BJ (cell line): ENCODE measurements at places on chromosomes 2 and 18.

- DNase-seq: no peak
Measured at GRCh38 chr18:27695503-27695902, 481.4 kb downstream of the CDH2 start.

GRCh38 chr2:128584296-128584890, 265.7 kb upstream of the HS6ST1 start:
- DNase-seq: peak; percentile 84

DNA sequence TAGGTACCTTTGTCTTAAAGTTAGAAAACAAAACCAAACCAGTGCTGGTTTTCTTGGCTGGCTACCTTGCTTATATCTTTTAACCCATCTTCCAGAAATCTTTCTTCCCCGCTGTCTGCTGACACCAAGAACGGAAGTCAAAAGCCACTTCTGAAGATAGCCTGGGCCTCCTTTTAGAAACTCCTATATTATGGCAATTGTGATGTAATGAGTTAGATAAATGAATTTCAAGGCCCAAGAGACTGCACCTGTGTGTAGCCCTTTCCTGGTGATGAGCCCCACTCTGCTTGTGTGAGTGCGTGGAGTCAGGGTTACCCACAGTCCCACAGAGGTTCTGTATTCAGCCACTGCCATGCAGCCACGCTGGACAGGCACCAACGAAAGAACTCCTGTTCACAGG, 60.7 kb downstream of the ARMC9 start:
- DNase-seq: no peak

- DNase-seq: no peak
Measured at GRCh38 chr2:88683160-88684021, 8.1 kb upstream of the RPIA start.

- DNase-seq: no peak
Measured at GRCh38 chr2:216594081-216594480, 39.1 kb upstream of the IGFBP2 start.

DNA sequence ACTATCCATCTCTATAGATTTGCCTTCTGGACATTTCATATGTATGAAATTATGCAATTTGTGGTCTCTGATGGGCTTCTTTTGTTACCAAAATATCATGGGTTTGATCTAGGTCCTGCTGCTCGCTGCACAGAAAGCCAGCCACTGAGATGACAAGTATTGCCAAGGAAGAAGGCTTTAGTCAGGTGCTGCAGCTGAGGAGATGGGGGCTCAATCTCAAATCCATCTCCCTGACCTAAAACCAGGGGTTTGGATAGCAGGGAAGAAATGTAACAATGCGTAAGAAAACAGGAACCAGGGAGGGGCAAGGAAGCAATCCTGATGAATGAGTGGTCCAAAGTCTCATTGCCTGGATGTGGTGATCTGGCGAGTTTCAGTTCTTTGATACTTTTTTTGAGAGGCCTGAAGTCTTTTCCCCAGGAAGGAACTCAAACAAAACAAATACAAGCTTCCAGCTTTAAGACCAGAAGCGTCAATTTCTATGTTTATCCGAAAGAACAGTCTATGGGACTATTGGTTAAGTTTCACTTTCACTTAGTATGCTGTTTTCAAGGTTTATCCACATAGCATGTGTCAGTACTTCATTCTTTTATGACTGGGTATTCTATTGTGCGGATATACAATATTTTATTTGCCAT, 3.4 kb upstream of the CKAP2L start:
- no peak for DNase-seq

DNA sequence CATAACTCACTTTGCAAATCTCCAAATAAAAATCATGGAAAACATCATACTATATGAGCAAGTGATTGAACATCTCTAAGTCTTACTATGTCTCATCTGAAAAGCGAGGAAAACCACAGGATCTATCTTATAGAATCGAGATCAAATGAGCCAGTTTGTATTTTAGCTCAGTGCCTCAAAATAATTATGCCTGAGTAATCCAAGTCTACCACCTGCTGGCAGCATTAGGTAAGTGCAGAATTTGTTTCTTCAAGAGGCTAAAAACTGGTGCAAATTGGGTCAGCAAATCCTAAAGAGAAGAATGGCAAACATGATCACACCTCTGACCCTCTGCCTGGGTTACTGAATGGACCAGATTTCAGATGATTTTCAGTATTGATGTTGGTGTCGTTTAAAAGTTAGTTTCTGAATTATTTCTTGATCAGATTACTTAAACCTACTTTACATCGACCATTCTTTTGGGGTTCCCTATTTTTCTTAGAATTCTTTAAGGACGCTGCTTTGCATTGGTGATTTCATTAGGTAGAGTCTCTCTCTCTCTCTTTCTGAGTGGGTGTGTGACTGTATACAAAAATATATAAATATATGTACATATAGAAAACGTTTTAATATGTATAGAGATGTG, 12.7 kb upstream of the FHOD3 start:
- no peak for DNase-seq

- DNase-seq: no peak
Measured at GRCh38 chr2:239199041-239199768, 201.6 kb downstream of the HDAC4 start.
